ENCODE measurements at places on chromosomes 2 and 18. TPM values are rescaled to one million over a fixed set of nuclear protein-coding genes. Genes with fewer than 3 reads are reported as not detected.

MAIP1 gene
- total RNA-seq: 18.0 TPM

- DNase-seq: no peak
These were observed 23.5 kb downstream of the PTGR3 start for GRCh38 chr18:75185460-75185859.

DNA sequence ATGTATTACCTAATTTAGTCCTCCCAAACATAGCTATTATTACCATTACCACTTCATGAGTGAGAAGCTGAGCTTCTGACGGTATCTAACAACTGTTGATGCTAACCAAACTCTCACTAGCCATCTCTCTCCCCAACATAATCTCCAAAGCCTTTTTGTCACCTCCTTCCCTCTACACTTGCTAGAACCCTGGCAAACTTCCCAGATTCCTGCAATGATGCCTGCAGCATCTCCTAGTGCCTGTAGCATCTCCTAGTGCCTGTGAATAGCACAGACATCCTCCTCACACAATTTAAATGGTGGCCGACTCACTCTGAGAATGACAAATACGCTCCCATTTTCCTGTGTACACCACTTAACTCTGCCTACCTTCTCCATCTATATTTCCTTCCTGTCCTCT, 126.7 kb downstream of the STK39 start:
- no peak for DNase-seq

DNA sequence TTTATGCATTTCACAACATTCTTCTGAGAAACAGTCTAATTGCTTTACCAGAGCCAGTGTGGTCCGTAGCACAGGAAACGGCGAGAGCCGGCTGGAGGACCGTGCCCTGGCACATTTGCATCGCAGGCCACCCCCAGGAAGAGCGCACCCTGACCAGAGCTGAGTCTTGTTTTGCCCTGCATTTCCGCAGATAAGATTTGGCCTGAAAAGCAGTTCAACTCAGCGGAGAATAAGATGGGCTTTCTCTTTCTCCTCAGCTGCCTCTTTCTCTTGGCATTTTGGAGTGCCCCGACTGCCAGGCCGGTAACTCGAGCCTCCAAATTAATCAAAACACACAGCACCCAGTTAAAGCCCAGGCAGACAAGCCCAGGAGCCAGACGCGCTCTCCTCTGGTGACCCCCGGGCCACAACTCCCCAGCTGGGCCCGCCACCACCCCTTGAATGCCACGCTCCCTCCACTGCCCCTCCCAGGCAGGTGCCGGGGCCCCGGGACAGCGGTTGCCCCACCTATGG, 464 bp downstream of the COL4A4 start:
- DNase-seq: peak; percentile 8

DNA sequence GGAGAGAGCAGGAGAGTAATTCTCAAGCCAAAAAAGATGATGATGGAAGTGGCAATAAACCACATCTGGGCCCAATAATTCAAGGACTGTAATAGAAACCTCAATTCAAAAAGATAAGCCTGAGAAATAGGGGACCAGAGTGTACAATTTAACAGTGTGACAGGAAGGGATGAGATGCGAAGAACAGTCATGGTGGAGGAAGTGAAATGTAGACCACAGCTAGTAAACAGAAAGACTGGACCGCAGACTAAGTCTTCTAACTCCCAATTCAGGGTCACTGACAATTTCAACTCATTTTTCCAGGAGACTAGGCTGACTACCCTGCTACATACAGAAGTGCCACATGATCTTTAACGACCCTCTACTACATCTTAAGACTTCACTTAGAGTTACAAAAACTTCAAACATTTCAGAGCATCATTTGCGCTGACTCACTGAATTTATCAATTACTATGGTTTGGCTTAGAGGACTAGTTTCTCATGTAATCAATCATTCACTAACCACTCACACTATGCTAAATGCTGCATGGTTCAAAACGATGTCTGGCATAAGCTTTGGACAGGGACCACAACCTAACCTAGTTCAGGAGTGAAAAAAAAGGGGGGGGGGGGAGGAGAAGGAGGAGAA, 9.0 kb downstream of the CUL3 start:
- no peak for DNase-seq

UGT1A6 gene
- not detected for total RNA-seq

DNA sequence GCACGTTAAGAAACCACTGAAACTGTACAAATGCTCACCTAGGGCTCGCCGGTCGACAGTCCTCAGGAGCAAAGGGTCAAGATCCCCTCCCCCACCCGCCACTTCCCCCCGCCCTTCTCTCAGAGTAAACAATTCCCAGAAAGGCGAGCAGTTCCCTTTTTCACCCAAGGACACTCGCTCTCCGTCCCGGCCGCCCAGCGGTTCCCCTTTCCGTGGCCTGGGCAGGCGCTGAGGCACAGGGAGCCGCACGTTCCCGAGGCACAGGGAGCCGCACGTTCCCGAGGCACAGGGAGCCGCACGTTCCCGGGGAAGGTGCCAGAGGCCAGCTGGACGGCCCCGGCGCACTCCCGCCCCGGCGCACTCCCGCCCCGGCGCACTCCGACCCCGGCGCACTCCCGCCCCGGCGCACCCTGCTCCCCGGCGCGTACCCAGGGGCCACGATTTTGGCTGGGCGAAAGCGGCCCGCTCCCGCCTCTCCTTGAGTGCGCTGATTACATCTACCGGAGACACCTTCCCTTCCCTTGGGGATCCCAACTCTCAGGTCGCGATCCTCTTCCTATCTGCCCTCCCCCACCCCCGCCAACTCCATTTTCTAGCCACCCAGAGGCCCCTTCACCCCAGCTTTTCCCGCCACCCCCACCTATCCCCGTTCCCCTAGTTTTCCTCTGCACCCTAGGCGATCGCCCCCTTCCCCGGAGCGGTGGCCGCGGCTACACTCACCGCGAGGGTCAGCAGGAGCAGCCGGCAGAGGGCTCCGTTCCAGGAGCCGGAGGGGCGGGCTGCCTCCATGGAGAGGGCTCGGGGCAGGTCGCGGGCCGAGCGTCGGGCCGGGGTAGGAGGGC, 817 bp downstream of the DSC2 start:
- peak; percentile 64 for DNase-seq

DNA sequence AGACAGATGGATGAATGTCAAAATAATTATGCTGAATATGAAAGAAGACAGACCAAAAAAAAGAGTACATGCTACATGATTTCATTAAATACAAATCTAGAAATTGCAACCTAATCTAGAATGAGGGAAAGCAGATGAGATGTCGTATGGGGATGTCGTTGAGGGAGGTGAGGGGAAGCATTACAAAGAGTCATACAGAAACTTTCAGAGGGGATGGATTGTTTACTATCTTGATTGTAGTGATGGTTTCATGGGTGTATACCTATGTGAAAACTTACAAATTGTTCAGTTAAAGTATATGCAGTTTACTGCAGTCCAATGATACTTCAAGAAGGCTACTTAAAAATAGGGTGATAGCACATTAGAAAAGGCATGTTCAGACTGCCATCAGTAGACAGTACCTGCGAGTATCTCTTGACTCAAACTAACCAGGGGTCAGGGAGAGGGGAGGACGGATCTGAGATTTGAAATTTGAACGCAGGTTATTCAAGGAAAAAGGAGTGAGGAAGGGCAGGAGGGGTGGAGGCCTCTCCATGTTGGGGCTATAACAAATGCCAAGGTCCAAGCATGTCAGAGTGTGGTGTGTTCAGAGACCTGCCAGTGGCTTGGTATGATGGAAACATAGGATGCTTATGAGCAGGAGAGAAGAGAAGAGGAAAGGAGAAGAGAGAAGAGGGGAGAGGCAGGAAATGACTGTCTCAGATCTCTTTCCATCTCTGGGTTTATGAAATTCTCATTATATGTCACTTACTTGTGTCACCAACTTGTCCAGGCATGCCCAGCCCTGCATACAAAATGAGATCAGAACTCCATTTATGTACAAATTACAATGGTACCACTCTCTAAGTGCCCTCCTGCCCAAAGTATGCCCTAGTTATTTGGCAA, 257.3 kb upstream of the CXCR4 start:
- no peak for DNase-seq

DNA sequence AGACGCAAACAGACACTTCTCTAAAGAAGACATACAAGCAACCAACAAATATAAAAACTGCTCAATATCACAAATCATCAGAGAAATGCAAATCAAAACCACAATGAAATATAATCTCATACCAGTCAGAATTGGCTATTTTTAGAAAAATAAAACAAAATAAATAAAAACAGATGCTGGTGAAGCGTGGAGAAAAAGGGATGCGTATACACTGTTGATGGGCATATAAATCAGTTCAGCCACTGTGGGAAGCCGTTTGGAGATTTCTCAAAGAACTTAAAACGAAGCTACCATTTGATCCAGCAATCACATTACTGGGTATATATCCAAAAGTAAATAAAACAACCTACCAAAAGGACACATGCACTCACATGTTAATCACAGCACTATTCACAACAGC, 206.2 kb downstream of the HNMT start:
- no peak for DNase-seq

DNA sequence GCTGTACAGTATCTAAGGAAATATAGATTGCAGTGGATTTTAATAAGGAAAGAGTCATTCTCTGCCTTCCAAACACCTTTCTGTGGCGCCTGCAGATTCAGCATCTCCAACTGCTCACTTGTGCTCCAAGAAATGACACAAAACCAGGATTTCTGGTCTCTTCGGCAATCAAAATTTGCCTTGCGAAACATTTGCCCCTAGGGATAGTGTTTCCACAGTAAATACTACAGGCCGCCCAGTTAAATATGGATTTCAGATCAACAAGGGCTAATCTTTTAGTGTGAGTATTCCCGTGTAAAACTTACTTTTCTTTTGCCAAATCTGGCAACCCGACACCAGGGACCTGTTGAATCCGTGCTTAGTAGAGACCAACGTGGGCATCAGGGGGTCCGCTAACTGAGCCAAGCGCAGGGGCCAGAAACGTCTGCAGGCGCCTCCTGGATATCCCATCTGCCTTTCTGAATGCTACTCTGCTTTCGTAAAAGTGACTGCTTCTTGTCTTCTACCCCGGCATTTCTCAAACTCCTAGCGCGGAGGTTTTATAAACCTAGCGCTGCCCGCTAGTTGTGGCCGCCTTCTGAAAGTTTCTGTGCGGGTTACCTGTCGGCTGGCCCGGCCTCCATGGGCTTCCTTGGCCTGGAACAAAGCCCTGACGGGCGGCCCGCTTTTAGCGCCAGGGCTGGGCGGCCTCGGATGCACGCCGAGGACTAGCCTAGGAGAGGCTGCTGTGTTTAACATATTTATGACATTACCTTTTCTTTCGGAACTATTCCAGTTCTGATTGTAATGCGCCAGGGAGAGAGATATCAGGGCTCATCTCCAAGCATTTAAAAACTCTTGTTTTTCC, 2.5 kb downstream of the CYP1B1 start:
- DNase-seq: peak; percentile 30

ZNF521 gene
- 238 TPM for total RNA-seq

GRCh38 chr2:222025881-222026271, 272.9 kb downstream of the PAX3 start:
- no peak for DNase-seq

GRCh38 chr2:88733155-88733902, 41.9 kb downstream of the RPIA start:
- no peak for DNase-seq

RPL31 gene
- total RNA-seq: 1,589 TPM

NFATC1 gene
- total RNA-seq: 40.6 TPM

CNGA3 gene
- total RNA-seq: 0.10 TPM

GRCh38 chr2:74426181-74426758, 4.7 kb downstream of the WDR54 start:
- no peak for DNase-seq

- DNase-seq: no peak
These were observed 3.0 kb downstream of the NPC1 start for GRCh38 chr18:23583071-23583865.

DNA sequence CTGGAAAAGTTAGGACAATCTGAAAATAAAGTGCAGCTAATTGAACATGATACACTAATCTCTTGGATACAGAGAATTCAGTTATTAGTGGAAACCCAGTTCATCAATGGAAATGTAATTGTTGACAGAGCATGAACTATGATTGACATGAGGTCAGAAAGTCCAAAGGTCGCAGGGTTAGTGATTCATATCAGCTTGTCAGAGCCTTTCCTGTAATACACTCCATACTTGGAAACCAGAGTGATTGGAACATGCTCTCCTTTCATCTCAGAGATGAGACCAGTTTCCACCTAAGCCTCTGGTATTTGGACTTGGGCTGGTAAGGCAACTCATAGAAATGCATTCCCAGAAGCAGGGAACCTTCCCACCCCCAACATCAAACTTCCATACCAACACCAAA, 8.5 kb upstream of the NCKAP5 start:
- DNase-seq: no peak

DNA sequence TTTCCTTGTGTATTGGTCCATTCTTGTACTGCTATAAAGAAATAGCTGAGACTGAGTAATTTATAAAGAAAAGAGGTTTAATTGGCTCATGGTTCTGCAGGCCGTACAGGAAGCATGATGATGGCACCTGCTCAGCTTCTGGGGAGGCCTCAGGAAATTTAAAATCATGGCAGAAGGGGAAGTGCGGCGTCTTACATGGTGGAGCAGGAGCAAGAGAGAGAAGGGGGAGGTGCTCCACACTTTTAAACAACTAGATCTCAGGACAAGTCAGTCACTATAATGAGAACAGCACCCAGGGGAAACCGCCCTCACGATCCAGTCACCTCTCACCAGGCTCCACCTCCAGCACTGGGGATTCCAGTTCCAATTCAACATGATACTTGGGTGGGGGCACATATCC, 54.3 kb downstream of the MSH2 start:
- no peak for DNase-seq

CAD gene
- 49.4 TPM for total RNA-seq

- DNase-seq: no peak
These were observed 294.9 kb upstream of the CYRIA start for GRCh38 chr2:16960579-16960978.

FAM237A gene
- not detected for total RNA-seq

ANKRD30BL gene
- not detected for total RNA-seq

GRCh38 chr2:96977631-96978195, 8.7 kb downstream of the FAM178B start:
- DNase-seq: no peak

DNA sequence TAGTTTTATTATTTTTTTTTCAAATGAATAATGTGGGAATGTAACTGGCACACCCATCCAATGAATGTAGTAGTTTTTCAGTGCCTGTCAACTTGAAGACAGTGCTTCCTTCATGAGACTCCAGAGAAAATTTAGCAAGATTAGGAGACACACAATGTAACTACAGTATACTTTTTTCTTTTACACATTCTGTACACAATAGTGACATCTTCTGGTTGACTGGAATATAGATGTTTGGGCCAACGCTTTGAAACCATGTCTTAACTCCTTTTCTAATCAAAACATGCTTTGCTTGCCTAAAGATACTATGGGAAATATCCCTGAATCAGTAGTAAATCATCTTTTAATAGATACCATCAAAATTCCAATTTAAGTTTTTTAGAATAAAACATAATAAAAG, 229.5 kb upstream of the ZC3H15 start:
- no peak for DNase-seq
